ENCODE measurements at places on chromosomes 2 and 18.
A peak's percentile ranks its signal among the peaks of the same experiment; 100 is the strongest.

- peak; percentile 84 for DNase-seq
Observed at GRCh38 chr2:102122115-102122514, 20.4 kb upstream of the IL1R1 start.

DNA sequence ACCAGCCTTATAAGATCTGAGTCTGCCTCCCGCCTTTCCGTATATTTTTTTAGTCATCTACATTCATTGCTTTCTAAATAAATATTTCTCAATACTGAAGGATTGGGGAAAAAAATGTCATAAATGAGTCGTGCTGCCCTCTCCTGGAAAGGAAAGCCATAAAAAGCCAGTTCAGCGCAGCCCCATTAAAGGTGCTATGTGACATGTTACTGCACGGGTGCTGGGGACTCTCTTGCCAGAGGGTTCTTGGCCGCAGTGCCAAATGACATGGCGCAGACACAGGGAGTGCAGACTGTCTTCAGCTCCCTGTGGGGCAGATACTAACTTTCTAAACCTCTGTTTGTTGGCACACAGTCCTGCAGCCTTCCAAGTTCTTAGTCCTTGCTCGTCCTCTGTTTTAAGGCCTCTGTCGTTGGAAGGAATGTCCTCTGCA lies 53.7 kb upstream of the MAP3K20 start:
- no peak for DNase-seq

GRCh38 chr2:45696708-45697107 lies 45.2 kb downstream of the PRKCE start:
- no peak for DNase-seq

- DNase-seq = no peak
Observed at GRCh38 chr18:50626317-50626716, 66.4 kb downstream of the MAPK4 start.

GRCh38 chr18:49754866-49755265 lies 58.5 kb downstream of the ACAA2 start:
- DNase-seq = no peak

DNA sequence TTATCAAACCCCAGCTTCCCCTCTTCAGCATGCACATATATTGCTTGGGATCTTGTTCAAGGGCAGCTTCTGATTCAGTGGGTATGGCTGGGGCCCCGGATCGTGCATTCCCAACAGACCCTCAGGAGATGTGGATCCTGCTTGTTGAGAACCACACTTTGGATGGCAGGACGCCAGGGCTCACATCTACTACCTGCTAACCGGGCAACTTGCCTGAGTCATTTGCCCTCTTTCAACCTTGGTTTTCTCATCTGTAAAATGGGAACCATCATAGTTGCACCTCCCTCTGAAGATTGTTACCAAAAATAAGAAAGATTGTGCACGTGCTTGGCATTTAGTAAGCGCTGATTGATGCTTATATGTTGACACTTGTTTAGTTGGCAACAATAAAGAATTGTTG lies 154.6 kb downstream of the ACKR3 start:
- DNase-seq = no peak

GRCh38 chr18:25810736-25811135 lies 279.7 kb downstream of the SS18 start:
- DNase-seq = no peak

Data from fibroblast of villous mesenchyme (primary cell).